ENCODE measurements at places on chromosomes 3 and 15.

GRCh38 chr3:52110502-52110901, 43.7 kb downstream of the POC1A start:
- no peak for DNase-seq

GRCh38 chr3:82628385-82629014, 867.1 kb upstream of the GBE1 start:
- no peak for DNase-seq

DNA sequence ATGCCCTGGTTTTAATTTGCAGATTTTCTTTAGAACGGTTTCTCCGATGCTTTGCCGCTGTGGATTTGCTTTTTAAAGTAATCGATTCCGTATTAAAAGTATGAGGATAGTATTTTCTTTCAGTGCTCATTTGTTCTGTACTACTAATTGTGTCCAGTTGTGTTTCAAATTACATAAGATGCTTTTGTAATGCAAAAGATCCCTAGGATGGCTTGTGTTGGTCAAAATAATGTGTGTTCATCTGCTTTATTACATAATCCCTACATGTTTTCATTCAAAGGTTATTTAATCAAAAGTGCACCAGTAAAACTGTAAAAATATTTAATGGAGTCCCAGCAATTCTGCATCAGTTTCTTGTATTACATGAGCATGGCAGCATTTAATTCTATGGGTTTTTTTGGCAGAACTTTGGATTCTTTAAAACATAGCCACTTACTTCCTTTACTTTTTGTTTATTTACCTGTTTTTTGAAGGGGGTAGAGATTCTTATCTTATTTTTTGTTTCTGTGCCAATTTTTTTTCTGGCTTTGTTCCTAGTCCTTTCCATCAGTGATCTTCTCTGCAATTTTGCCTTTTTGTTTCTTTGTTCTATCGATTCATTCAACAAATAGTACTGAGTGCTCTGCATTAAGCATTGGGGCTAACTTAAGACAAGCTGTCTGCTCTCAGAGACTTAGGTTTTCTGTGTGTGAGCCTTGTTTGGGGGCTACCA, 352.8 kb downstream of the LRTM1 start:
- no peak for DNase-seq

GRCh38 chr3:64901522-64901885, 213.7 kb upstream of the ADAMTS9 start:
- no peak for DNase-seq

GRCh38 chr15:68712886-68713285, 107.8 kb downstream of the ANP32A start:
- DNase-seq = no peak

DNA sequence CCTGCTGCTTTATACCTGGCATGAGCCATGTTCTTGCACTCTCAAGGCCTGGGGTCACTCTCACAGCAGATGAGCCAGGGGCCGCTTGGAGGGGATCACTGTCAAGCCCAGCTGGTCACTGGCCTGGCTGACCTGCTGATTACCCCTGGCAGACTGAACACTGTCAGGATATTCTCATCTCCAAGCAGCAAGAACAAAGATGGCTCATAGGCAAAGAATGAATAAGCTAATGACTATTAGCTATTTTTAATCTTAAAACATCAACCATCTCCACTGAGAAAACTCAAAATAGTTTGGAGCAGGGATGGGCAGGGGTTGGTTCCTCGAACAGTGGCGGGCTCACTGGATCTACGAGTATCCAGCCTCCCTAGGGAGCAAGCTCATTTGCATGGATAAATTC, 64.4 kb upstream of the ACAN start:
- peak; percentile 23 for DNase-seq

GRCh38 chr3:61979638-61980037, 393.7 kb downstream of the FEZF2 start:
- DNase-seq = peak; percentile 46

GRCh38 chr3:187746442-187747281, 1.4 kb upstream of the BCL6 start:
- peak; percentile 42 for DNase-seq

Measured in muscle of back (tissue), 13 donors.